ENCODE measurements at places on chromosomes 13 and 19.

- no peak for DNase-seq
Observed at GRCh38 chr13:85663856-85664255, 135.4 kb downstream of the SLITRK6 start.

- DNase-seq, result no peak
Observed at GRCh38 chr19:39126312-39127187, 964 bp downstream of the PAK4 start.

DNA sequence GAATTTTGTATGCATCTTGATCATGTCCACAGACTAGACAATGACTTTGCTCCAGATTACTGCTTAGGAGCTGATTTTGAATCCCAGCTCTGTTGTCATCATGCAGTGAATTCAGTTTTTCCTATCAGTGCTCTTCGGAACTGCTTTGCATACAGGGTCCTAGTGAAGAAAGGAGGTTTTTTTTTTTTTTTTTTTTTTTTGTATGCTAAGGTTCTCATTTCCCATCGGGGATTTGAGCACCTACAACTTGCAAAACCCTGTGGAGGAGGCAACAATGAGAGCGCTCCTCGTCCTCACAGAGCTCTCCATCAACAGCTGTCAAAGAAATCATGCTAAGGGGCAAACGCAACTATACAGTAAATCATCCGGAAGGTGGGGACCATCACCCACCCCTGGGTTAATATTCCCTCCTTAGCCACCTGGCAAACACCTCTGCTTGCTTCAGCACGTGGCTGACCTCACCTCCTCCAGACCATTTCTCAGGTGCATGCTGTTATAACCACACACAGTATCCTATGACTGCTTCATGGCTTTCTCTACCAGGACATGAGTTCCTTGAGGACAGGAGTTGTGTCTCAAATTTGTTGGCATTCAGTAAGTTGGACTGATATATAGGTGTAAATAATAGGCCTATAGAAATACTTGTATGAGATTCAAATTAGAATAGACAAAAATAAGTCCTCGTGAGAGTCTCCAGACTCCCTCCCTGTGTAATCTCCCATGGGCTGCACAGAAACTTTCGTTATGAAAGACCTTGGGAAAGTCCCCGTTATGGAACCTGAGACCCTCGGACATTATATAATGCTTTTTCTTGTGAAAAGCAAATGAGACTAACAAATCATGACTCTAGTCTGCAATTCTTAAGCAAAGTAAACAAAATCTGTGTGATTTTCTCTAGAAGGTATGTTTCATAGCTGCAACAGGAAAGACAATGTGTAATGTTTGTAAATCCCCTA lies 113.8 kb downstream of the KATNAL1 start:
- DNase-seq, result peak; percentile 35

DNA sequence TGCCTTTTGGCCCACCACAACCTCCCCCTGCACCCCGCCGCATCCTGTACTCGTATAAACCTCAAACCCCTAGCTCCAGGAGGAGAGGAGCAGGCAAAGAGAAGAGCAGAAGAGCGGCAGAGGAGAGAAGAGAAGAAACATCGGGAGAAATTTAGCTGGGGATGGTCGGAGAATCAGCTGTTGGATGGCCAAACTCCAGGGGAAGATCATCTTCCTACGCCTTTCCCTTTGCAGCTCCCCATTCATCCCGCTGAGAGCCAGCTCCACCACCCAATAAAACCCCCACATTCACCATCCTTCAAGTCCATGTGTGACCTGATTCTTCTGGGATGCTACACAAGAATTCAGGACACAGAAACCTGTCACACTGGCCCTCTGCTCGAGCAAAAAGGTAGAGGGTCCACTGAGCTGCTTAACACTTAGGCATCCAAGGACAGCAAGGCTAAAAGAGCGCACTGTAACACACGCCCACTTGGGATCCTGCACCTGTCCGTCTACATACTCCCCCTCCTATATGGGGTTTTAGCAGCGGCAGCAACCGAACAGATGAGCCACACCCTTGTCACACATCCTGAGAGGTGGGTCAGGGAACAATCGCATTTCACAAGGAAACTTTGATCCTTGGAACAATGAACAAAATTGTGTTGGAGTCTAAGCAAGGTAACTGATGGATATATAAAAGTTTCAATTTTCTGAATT lies 51.6 kb upstream of the MIR17HG start:
- no peak for DNase-seq

- peak; percentile 40 for DNase-seq
Observed at GRCh38 chr13:48038761-48039160, 1.2 kb downstream of the NUDT15 start.

GRCh38 chr13:93227878-93228642 lies 1.5 kb downstream of the GPC6 start:
- peak; percentile 15 for DNase-seq
